ENCODE measurements at places on chromosomes 3 and 15. TPM values are rescaled to one million over a fixed set of nuclear protein-coding genes. Genes with fewer than 3 reads are reported as not detected.

Gene PEX5L
- total RNA-seq: 0.12 TPM

Gene GOLGA8K
- not detected for total RNA-seq

Gene TNFAIP8L3
- 0.07 TPM for total RNA-seq

Gene ARGFX
- total RNA-seq: not detected

Gene BCL2A1
- total RNA-seq: not detected

Gene SIDT1
- 0.02 TPM for total RNA-seq

Gene EIF4A2
- 473 TPM for total RNA-seq

Gene HMCES
- 121 TPM for total RNA-seq

Gene ALPK3
- 0.12 TPM for total RNA-seq

Gene CX3CR1
- not detected for total RNA-seq

Gene TAGLN3
- total RNA-seq: not detected

Gene ELL3
- 6.1 TPM for total RNA-seq

Gene CCR8
- not detected for total RNA-seq

Gene LTK
- total RNA-seq: 4.3 TPM

Gene B4GALT4
- total RNA-seq: 25.8 TPM

Gene NLGN1
- 0.72 TPM for total RNA-seq

Gene NPHP3
- 23.9 TPM for total RNA-seq

Gene EPHA3
- not detected for total RNA-seq

Gene GOLGA8M
- 0.79 TPM for total RNA-seq

Gene FBXO22
- 57.2 TPM for total RNA-seq

Gene ANKUB1
- not detected for total RNA-seq

Gene GOLGA8O
- not detected for total RNA-seq

Gene QTRT2
- 24.4 TPM for total RNA-seq

Gene KCNAB1
- 0.26 TPM for total RNA-seq

Gene TIGIT
- total RNA-seq: not detected

Gene VEPH1
- 25.0 TPM for total RNA-seq

Gene SNX33
- total RNA-seq: 14.1 TPM

Gene DAZL
- total RNA-seq: not detected

Gene PARP6
- total RNA-seq: 32.3 TPM

Gene WDR72
- total RNA-seq: not detected

Gene ZNF385D
- total RNA-seq: not detected
